M059J (cell line): ENCODE measurements at places on chromosomes 4 and X. TPM values are rescaled to one million over a fixed set of nuclear protein-coding genes. Genes with fewer than 3 reads are reported as not detected.

FAT1 gene
- 67.0 and 112 TPM in 2 replicates for total RNA-seq

HPSE gene
- total RNA-seq, result 4.1 and 7.6 TPM in 2 replicates

HPGD gene
- 2.6 and 3.7 TPM in 2 replicates for total RNA-seq

MCF2 gene
- not detected in 2 replicates for total RNA-seq

FAM241A gene
- not detected in 2 replicates for total RNA-seq

ESX1 gene
- total RNA-seq, result not detected in 2 replicates

ZGRF1 gene
- total RNA-seq, result 2.2 and 7.1 TPM in 2 replicates

CXXC4 gene
- total RNA-seq, result not detected in 2 replicates

NEUROG2 gene
- total RNA-seq, result not detected in 2 replicates

DNA sequence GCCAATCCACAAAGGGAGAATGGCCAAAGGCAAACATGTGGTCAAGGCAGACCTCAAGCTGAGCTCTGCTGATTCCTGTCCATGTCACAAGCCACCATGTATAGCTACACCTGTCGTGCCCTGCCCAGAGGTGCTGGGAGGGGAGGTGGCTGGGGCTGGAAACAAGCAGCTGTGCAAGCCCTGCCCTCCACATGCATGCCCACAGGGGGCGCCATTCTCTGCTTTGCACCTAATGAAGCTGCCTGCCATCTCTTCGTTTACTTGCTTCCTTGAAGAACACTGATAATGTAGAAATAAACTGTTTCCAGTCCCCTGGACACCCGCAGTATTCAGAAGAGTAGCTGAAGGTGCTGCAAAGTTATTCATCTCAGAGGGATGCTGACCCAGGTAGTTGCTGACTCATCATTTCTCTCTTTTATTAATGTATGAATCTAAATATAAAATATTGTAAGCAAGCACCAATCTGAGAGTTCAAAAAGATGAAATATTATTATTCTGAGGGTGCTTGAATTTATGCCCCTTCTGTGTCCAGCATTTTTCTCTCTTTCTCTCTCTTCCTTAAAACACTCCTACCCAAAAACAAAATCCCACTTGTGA is 278.6 kb downstream of the ADGRA3 start:
- DNase-seq, result peak; percentile 10

- DNase-seq, result no peak
Measured at GRCh38 chr4:99640676-99641075, 17.0 kb downstream of the C4orf54 start.

GRCh38 chr4:152965611-152966010 is 29.5 kb downstream of the FHDC1 start:
- no peak for DNase-seq

DNA sequence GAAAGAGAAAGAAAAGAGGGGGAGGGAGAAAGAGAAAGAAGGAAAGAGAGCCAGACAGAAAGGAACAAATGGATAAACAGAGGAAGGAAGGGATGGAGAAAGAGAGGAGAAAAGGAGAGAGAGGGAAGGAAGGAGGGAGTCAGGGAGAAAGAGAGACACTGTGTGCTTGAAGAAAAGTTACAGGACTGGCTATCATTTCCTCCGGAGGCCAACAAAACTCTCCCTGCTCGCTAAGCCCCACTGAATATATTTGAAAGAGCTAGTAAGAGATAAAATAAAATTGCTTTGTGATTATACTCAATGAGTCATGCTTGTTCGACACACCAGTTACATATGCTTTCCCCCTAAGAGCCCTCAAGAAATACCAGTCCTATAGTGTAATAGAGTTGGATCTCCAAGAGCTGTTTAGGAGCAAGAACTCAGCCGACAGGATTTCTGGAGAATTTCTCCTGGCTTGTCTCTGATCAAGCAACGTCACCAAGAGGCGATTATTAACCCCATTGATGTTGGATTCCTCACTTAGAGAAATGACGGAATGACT is 102.2 kb downstream of the MXRA5 start:
- peak; percentile 86 for DNase-seq

GRCh38 chr4:101309925-101310324 is 37.4 kb downstream of the PPP3CA start:
- DNase-seq, result no peak

GRCh38 chrX:15207384-15207783 is 62.5 kb downstream of the ASB9 start:
- peak; percentile 12 for DNase-seq

- no peak for DNase-seq
Measured at GRCh38 chr4:126661194-126661593, 971.6 kb upstream of the INTU start.

- DNase-seq, result no peak
Measured at GRCh38 chr4:3699678-3700077, 66.5 kb upstream of the ADRA2C start.

DNA sequence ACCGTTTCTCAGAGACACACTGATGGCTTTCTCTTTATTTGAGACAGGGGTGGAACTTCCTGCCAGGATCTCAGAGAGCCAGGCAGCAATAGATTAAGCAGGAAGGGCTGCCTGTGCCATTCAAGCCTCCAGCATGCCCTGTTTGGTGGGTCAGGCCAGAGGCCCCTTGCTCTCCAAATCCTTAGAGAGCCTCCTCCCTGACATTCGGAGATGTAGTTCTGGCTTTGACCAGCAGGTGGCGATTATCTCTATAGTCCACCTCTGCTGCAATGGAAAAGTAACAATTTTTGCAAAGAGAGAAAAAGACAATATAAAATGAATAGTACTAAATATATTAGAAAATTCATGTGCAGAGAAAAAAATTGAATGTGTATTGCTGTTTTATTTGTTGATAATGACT is 93.9 kb downstream of the NXF2B start:
- DNase-seq, result peak; percentile 40

DNA sequence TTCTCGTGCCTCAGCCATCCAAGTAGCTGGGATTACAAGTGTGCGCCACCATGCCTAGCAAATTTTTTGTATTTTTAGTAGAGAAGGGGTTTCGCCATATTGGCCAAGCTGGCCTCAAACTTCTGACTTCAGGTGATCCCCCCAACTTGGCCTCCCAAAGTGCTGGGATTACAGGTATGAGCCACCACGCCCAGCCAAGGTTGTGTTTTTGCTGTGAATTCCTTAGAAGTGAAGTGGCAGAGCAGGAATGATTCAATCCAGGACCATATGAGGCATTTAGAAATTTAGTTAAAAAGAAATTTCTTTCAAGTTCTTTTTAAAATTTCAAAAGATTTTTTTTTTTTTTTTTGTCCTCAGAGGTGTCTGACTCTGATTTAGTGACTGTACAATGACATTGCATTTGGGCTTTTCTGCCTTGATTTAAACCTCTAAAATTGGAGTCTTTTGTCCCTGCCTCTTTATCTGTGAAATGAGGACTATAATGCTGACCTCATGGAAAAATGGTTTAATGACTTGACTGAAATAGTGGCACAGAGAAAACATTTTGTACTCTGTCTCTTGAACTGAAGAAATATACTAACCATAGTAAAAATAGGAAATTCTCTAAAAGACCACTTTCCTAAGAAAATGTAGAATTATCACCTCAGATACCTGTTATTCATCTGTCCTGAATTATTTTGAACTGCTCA is 59.9 kb downstream of the CXCL13 start:
- no peak for DNase-seq

GRCh38 chr4:34676400-34676799 is 1567.9 kb downstream of the ARAP2 start:
- no peak for DNase-seq

GRCh38 chrX:72245461-72246089 is 6.7 kb upstream of the ERCC6L start:
- DNase-seq, result peak; percentile 72

DNA sequence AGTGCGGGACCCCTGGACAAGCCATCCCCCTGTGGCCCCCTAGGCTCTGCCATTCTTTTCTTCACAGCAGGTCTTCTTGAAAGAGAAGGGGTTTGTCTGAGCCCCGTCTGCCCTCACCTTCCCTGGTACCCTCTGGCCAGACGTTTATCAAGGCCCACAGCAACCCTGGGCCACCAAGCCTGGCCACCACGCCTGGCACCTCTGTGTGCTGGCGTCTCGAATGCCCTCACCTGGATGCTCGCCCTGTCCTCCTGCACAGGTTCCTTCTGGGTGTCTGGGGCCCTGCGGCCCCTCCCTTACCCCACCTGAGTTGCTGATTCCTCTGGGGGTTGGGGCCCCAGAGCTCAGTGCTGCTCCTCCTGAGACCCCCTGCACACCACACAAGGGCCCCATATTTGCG is 25.1 kb downstream of the ADRA2C start:
- DNase-seq, result no peak

DNA sequence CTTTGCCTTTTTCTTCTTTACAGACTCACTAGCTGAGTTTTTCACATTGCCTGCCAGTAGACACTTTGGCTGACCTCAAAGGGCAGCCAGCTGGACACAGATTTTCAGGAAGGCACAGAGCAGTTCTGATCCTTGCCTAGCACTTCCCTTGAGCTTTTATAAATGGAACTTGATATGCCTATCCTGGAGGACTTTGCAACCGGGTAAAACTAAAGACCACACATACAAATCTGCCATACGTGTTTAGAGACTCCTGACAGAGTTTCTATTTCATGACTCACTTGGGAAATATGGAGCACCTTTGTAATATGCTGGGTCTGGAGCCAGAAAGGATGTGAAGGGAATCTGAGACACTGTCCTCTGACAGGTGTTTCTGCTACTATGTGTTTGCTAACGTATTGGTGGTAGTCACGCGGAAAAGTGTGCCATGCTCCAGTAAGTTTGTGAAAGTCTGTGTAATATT is 56.7 kb upstream of the RASSF6 start:
- DNase-seq, result peak; percentile 60

GRCh38 chrX:3445806-3446490 is 99.5 kb upstream of the MXRA5 start:
- DNase-seq, result no peak

DNA sequence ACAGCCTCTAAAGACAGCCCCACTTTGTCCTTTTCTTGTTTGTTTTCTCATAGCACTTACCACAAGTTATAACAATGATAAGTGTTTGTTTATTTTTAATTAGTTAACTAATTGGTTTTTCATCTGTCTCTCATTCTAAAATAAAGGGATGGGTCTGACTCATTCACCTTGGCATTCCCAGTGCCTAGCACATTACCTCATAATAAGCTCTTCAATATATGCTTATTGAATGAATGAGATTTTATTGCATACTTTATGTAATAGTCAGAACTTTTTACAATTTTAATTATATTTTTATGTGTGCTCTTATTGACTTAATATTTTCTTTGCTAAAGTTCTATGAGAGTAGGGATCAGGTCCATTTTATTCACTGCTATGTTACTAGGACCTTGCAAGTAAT is 22.8 kb upstream of the PRKG2 start:
- DNase-seq, result peak; percentile 21

GRCh38 chrX:154308108-154308946 is 12.7 kb downstream of the TKTL1 start:
- DNase-seq, result peak; percentile 58

DNA sequence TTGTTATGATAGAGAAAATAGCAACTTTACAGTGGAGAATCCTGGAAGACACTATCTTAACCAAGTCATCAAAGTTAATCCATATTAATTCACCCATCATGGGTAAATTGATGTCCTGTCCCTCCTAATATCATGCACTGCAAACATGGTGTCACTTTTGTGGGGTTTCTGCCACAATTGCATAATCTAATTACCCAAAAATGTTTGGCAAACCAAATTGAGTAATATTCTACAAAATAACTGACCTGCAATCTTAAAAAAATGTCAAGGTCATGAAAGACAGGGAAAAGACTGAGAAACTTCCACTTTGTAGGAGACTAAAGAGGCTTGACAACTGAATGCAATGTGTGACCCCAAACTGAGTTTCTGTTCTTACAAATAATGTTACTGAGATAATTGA is 37.1 kb upstream of the PLAC8 start:
- no peak for DNase-seq

- peak; percentile 56 for DNase-seq
Measured at GRCh38 chr4:74006009-74006476, 7.6 kb upstream of the CXCL5 start.

DNA sequence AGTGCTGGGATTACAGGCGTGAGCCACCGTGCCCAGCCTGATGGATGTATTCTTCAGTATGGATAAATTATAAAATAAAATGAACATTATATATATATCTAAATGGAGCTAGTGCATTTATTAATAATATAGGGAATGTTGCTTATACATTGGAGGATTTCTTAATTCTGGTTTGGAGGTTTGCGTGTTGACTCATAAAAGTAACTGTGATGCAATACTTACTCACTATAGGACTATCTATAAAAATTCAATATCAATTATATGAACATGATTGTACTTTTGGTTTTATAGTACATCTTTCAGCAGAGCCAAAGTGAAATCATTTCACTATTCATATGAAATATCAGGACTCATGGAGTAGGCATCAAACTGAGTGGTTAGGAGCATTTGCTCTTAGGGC is 3.2 kb upstream of the AREG start:
- DNase-seq, result no peak

- DNase-seq, result no peak
Measured at GRCh38 chr4:138892483-138893407, 122.8 kb upstream of the NOCT start.

- DNase-seq, result peak; percentile 5
Measured at GRCh38 chr4:133270021-133270570, 121.0 kb downstream of the PCDH10 start.

DNA sequence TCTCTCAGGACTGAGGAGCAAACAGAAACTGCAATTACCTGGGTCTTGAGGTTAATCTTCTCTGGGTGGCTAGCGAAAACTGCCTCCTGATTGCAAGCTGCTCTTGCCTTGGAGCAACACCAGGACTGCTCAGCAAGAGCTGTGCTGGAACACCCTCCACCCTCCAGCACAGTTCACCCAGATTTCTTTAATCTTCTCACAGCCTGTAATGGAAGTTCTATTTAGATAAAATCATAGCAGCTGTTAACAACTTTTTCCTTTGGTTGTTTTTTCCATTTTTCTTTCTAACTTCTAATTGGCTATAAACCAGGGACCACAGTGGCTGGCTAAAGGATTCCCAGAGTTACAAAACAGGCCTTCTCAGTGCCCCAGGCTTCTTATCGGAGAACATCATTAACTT is 36.3 kb downstream of the OPHN1 start:
- DNase-seq, result peak; percentile 8

DNA sequence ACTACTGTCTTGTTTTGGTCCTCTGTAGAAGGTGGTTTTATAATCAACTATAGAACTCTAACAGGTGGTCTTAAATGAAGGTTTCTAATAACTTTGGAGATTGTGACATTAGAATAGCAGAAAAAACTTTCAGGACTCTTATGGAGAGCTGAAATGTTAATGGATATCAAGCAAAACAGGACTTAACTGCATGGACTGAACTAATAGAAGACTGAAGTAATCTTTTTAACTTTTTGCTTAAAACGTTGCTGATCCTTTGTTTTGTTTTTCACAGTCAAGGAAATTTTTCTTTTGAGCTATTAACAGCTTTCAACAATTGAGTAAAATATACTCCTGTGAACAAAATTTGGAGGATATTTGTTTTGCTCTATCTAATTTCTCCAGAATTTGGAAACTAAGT is 17.2 kb downstream of the NXT2 start:
- no peak for DNase-seq
